ENCODE measurements at places on chromosomes 12 and 14.

GRCh38 chr14:73887694-73888459, 1.2 kb downstream of the ZNF410 start:
- DNase-seq = no peak

- no peak for DNase-seq
Observed at GRCh38 chr14:67527756-67528155, 5.3 kb upstream of the PLEKHH1 start.

GRCh38 chr14:55349565-55349964, 62.1 kb downstream of the ATG14 start:
- peak; percentile 41 for DNase-seq

DNA sequence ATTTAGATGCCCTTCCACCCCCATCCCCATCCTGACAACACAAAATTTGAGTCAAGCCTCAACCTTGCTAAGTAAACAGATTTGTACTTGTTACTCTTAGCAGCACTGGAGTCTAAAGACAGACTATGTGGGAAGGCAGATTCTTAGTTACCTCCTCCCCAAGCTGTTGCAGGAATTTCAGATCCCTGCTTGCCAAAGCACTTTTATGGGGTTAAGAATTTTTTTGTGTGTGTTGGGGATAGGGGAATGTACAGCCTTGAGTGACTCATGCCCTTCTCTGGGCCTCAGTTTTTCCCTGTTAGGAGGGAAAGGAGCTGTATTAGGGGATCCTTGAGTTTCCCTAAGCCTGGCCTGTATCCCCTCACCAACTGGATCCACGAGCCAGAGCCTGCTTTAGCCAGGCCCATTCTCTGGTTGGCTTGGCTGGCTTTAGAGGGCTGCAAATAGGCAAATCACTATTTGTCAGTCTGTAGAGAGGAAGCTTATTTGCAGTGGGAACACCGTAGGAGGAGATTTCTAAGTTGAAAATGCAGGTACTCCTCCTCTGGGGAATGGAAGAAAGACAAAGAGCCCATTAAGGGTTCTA, 27.7 kb upstream of the RNU6-8 start:
- no peak for DNase-seq

- no peak for DNase-seq
Observed at GRCh38 chr12:95997911-95998510, 1.9 kb upstream of the HAL start.

GRCh38 chr14:59464486-59465315, 479 bp downstream of the GPR135 start:
- no peak for DNase-seq

- no peak for DNase-seq
Observed at GRCh38 chr14:61395115-61395725, 73.8 kb downstream of the PRKCH start.

- no peak for DNase-seq
Observed at GRCh38 chr12:1768615-1769014, 51.8 kb upstream of the LRTM2 start.

- DNase-seq = no peak
Observed at GRCh38 chr14:38121320-38122020, 86.2 kb upstream of the SSTR1 start.

DNA sequence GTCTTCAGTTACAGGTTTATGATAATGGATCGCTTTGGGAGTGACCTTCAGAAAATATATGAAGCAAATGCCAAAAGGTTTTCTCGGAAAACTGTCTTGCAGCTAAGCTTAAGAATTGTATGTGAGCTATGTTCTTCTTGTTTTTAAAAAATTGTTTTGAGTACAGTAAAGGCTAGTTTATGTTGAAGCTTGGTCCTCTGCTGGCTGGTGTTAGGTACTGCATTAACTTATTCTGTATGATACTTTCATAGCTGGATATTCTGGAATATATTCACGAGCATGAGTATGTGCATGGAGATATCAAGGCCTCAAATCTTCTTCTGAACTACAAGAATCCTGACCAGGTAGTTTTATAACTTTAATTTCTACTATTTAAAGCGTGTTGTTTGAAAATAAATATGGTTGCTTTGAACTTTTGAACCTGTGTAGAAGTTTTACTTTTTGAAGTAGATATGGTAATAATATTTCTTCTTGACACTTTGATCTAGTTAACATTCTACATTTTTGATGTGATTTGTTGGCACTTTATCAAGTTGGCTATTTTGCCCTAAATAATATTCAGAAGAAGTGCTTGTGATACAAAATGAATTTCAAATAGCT, 55.7 kb downstream of the VRK1 start:
- DNase-seq = no peak
